ENCODE measurements at places on chromosomes 11 and 22. TPM values are rescaled to one million over a fixed set of nuclear protein-coding genes. Genes with fewer than 3 reads are reported as not detected.

H19 gene
- total RNA-seq, result 9.5 TPM

OR56A1 gene
- 0.23 TPM for total RNA-seq

MAPK8IP1 gene
- total RNA-seq, result 131 TPM

CHST1 gene
- 37.8 TPM for total RNA-seq

FAM111B gene
- 7.2 TPM for total RNA-seq

KRTAP5-7 gene
- not detected for total RNA-seq

PLAAT2 gene
- not detected for total RNA-seq

MTFP1 gene
- total RNA-seq, result 3.5 TPM

RFPL1 gene
- total RNA-seq, result not detected

SF1 gene
- total RNA-seq, result 75.2 TPM

FBLN1 gene
- total RNA-seq, result 27.0 TPM

DRD2 gene
- total RNA-seq, result 6.5 TPM

VSIG10L2 gene
- total RNA-seq, result not detected

P4HA3 gene
- 0.46 TPM for total RNA-seq

E2F8 gene
- 0.92 TPM for total RNA-seq

VPREB1 gene
- not detected for total RNA-seq

SCN4B gene
- 14.5 TPM for total RNA-seq

ZBTB44 gene
- total RNA-seq, result 88.1 TPM

TMEM45B gene
- 0.69 TPM for total RNA-seq

APOA4 gene
- total RNA-seq, result not detected

GDPD4 gene
- total RNA-seq, result not detected

MPZL3 gene
- total RNA-seq, result 2.8 TPM

C11orf97 gene
- total RNA-seq, result 2.5 TPM

OR5A1 gene
- not detected for total RNA-seq
